ENCODE measurements at places on chromosomes 16 and 17.
A peak's percentile ranks its signal among the peaks of the same experiment; 100 is the strongest.

GRCh38 chr17:32349503-32349853 is 479 bp upstream of the ZNF207 start:
- peak; percentile 23 for DNase-seq

GRCh38 chr17:63998050-63998720 is at the start of gene PRR29:
Gene PRR29 (plus strand): TSS chr17:63998351. CDS start chr17:63998365, 14 bp downstream.
- DNase-seq: peak; percentile 84

DNA sequence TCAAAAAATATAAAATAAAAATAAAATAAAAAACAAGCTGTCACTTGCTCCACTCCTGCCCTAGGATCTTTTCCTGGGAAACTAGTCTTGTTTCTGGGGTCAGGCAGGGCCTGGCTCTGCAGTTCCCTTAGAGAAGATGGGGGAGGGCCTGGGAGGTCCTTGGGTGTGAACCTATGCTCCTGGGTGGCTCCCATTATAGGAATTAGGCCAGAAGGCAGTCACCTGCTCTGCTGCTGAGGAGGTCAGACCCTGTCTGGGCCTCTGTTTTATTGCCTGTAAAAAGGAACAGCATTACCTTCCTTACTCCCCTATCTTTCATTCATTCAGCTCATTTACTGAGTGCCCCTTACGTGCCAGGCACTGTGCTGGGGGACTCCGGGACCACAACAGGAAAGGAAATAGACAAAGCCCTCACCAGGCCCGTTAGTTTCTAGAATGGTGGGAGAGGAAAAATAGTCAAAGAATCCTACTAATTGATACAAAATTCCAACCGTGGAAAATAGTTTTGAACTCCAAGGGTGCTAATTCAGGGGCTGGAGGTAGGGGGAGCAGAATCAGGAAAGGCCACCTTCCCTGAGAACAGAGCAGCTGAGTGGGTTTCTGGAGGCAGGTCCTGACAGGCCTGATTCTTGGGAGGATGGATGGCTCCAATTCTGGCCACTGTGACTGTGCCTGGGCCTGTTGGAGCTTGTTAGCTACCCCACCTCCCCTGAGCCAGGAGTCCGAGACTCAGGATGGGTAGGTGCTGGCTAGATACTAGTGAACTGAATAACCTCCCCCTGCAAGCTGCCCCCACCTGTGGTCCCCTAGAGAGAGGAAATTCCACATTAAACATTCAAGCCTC is 1.3 kb upstream of the SLC46A1 start:
- peak; percentile 84 for DNase-seq

DNA sequence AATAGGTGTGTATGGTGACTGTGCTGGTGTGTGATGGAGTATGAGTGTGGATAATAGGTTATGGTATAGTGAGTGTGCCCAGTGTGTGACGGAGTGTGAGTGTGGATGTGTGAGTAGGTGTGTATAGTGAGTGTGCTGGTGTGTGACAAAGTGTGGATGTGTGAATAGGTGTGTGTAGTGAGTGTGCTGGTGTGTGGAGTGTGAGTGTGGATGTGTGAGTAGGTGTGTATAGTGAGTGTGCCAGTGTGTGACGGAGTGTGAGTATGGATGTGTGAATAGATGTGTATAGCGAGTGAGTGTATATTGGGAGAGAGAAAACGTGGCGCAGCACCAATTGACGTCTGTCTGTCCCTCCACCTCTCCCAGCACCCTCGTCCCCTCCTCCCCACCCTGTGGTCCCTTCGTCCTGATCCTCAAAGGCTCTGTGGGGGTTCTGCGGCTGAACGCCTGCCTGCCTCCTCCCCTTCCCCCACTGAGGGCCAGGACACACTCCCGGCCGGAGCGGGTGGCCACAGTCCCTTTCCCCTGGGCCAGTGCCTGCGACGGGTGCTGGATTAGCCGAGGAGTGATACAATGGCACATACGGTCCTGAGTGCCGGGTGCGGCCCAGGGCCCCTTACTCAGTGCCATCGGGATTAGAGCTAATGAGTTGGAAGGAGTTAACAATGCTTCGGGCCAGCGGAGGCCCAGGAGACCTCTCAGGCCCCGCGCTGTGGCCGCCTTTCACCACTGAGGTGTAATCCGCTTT is 160.0 kb downstream of the MRM1 start:
- DNase-seq: peak; percentile 77

GRCh38 chr17:15180121-15180561 is 85.0 kb downstream of the PMP22 start:
- DNase-seq: no peak

- DNase-seq: no peak
Measured at GRCh38 chr17:32917842-32918241, 10.1 kb upstream of the TMEM98 start.

- no peak for DNase-seq
Measured at GRCh38 chr16:75695708-75696107, 5.6 kb downstream of the DUXB start.

DNA sequence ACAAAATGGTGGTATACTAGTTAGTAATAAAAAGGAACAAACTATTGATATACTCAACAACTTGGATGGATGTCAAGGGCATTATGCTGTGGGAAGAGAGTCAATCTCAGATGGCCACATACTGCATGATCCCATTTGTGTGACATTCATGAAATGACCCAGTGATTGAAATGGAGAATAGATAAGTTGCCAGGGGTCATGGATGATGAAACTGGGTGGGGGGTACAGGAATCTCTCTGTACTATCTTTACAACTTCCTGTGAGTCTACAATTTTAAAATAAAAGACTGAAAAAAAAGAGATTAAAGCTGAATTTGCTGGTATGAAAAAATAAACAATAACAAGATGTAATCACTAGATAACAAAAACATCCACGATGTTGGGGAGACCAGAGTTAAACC is 70.5 kb upstream of the CDYL2 start:
- no peak for DNase-seq

DNA sequence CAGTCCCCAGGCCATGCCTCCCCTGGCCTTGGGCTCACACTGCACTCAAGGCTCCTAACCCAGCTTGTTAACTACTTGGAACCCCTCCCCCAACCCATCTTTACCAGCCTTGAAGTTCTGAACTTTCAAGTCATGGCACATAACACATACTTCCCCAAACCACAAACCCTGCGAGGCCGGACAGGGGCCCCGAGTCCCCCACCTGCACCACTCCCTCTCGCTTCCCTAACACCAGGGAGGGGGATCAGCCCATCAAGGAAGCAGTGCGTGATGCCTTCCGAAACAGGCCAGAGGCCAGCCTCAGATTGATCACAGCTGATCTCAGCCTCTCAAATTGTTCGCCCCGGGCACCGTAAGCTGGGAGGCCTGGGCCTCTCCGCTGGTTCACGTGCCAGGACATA is 3.0 kb upstream of the NLRC3 start:
- DNase-seq: no peak

DNA sequence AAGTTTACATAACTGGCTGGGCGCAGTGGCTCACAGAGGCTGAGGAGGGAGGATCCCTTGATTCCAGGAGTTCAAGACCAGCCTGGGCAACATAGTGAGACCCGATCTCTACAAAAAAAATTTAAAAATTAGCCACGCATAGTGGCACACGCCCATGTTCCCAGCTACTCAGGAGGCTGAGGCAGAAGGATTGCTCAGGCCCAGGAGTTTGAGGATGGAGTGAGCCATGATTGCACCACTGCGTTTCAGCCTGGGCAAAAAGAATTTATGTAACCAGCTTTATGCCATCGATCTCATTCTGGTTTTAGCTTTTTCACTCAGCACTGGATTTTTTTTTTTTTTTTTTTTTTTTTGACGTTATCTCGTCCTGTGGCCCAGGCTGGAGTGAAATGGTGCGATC is 9.1 kb upstream of the CD300E start:
- no peak for DNase-seq

- peak; percentile 42 for DNase-seq
Measured at GRCh38 chr16:54934481-54935265, 4.0 kb downstream of the IRX5 start.

DNA sequence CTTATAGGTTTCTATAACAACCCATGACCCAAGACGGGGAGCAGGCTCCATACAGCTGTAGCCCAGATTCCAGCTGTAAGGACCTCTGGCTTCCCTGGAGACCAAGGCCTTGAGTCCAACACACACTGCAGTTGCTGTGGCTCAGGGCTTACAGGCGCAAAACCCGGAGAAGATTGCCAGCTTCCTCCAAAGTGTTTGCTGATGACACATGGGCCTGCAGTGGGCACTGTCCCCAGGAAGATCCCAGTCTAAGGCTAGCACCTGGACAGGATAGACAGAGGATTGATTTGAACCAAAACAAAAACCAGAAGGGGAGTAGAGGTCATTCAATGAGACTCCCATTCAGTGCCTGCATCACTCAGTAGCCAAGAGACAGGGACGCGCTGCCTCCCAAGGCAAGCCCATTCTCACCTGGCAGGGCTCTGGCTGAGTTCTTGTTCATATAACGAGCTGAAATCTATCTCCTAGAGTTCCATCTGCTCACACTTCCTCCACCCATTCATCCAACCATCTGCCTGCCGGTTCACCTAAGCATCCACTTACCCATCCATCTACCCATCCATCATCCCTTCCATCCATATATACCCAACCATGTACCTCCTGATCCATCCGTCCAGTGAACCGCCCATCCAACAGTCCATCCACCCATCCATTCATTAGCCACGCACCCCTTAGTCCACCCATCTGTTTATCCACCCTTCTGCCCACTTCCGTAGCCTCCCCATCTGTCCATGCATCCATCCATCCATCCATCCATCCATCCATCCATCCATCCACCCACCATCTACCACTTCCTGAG is 10.2 kb downstream of the RAB11FIP4 start:
- no peak for DNase-seq

GRCh38 chr16:73217654-73218053 is 169.7 kb upstream of the ZFHX3 start:
- no peak for DNase-seq

- no peak for DNase-seq
Measured at GRCh38 chr16:9135797-9136196, 44.4 kb downstream of the HAPSTR1 start.

DNA sequence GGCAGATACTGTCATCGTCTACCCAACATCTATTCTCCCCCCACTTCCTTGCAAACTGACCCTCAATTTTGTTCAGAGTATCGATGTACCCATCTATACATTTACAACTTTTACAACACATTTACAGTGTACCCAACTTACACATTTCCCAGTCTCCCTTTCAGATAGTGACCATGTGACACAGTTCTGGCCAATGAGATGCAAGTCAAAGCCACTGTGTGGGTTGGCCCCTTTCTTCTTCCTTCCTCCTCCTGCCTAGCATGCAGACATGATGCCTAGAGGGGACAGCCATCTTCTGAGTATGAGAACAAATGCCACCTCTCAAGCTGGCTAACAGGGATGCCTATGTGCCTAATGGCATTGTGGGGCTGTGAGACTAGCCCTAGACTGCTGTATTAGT is 11.3 kb upstream of the NFAT5 start:
- DNase-seq: no peak

DNA sequence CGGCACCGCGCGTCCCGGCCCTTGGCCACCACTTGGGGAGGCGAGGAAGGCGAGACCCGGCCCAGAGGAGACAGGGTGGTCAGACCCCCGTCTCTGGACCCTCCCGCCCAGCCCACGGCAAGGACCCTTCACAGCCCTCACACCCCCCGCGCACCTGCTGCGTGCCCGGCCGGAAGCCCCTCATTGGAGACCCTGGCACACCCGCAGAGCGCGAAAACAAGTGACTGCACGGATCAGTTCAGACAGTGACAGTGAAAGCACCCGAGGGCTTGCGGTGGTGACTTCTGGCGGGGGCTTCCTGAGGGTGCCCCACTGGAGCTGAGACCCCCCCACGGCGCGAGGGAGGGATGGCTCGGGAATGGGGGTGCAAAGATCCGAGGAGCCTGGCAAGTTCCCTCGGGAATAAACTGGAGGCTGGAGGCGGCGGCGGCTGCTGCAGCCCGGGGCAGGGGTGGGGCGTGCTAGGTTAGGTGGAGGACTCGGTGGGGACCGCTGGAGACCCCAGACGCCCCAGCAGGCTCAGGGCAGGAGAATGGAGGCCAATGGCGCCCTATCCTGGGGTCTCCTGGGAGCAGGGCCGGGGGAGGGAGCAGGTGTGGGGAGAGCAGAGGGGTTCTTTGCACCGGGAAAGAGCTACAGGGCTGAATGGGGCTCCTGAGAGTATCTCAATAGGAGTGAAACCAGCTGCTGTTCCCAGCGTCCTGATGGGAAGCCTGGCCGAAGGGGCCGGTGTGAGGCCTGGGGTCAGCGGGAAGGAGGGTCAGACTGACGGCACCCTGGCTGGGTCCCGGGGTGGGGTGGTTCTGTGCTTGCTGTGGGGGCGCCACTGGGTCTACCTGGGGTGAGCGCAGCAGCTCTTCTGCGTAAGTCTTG is 824 bp upstream of the FBXL16 start:
- DNase-seq: no peak

- no peak for DNase-seq
Measured at GRCh38 chr17:76918811-76919210, 50.6 kb downstream of the MGAT5B start.

DNA sequence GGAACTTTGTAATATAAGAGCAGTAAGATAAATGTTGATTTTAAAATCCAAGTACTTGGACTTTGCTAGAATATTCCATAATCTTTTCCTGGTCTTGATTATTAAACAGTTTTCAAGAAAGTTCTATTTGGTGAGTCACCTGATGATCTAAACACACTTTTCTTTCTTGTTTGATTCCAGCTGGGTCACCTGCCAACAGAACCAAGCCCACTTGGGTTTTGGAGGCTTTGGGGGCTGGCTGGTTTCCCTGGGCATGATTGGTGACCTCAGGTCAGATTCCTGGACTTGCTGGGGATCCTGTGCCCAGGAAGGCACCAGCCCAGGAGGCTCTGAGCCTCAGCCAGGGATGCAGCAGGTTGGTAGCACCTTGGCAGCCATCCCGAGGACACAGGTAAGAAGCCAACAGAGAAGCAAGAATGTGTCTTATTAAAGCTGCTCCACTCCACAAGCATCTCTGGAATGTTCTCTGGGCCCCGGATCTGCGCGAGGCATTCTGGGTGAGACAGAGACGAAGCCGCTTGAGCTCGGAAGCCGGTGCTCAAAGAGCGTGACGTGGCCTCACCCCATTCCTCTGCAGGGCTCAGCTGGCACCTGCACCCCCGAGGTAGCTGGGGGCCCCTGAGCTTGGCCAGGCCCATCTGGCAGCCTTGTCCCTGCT is 3.1 kb upstream of the TEX19 start:
- no peak for DNase-seq
